OCI-LY7 (cell line): ENCODE measurements at places on chromosomes 5 and 9. TPM values are rescaled to one million over a fixed set of nuclear protein-coding genes. Genes with fewer than 3 reads are reported as not detected.

Gene CDKN2B-AS1
- total RNA-seq = 19.4 and 20.4 TPM in 2 replicates

DNA sequence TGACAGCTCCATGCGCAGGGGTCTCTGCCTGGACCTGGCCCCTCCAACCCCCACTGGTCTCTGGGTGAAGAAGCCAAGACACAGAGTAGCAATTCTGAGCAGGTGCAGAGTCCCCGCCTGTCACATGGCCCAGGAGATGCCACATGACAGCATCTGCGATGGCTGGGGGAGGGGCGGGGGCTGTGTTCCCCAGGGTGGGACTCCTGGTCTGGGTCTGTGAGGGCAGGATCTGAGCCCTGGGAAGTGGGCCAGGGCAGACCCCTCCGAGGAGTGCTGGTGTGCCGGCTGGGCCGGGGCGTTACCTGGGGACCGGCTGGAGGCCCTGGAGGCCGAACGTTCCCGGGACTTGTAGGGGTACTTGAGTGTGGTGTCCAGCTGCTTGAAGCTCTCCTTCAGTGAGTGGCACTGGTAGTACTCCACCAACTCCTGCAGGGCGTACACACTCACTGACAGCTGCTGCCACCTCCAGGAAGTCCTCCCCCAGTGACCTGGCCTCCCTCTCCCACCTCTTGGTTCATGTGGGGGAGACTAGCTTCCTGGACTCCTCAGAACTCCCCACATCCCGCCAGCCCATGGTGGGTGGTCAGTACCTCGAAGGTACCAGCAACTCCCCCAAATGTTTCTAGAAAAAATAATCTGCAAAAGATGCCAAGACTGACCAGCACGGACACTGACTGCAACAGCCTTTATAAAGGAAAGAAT, 32.1 kb upstream of the SARDH start:
- DNase-seq = no peak

DNA sequence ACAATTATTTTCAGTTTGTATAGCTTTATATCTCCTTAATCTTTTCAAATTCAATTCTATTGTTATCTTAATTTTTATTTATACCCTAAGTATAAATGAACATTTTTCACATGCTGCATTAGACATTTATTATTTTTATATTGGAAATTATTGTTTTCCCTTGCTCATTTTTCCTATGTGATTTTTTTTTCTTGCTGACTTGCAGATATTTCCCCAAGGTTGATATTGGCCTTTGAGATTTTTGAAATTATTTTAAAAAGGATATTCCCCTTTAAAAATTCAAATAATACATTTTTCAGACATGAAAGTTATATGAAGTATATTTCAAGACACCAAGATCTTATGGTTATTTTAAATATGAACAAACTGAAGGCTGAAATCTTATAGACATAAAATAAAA, 234.2 kb downstream of the TRIM36 start:
- no peak for DNase-seq

Gene GPBP1
- total RNA-seq = 99.2 and 109 TPM in 2 replicates

Gene DPYSL3
- total RNA-seq = not detected in 2 replicates

GRCh38 chr9:86968258-86968920, 21.1 kb upstream of the GAS1 start:
- DNase-seq = no peak

- DNase-seq = no peak
These were observed 230.8 kb downstream of the CYLC2 start for GRCh38 chr9:103225702-103226646.

DNA sequence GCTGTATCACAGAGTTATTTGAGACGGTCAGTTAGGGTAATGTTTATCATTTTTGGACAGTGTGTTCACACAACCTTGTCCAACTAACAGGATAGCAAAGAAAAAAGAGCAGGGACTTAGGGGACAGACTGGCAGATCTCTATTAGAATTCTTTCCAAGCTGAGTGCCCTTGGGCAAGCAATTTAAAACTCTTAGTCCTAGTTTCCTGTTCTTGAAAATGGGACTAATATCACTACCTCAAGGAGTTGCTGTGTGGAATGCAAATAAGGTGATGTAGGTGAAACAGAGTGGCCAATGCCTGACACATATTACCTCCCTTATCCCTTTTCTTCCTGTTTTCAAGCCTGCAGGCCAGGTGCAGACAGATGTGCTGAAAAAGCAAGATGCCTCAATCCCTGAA, 186.7 kb downstream of the PAPPA start:
- DNase-seq = no peak

Gene PCDHGC3
- 59.7 and 60.0 TPM in 2 replicates for total RNA-seq

DNA sequence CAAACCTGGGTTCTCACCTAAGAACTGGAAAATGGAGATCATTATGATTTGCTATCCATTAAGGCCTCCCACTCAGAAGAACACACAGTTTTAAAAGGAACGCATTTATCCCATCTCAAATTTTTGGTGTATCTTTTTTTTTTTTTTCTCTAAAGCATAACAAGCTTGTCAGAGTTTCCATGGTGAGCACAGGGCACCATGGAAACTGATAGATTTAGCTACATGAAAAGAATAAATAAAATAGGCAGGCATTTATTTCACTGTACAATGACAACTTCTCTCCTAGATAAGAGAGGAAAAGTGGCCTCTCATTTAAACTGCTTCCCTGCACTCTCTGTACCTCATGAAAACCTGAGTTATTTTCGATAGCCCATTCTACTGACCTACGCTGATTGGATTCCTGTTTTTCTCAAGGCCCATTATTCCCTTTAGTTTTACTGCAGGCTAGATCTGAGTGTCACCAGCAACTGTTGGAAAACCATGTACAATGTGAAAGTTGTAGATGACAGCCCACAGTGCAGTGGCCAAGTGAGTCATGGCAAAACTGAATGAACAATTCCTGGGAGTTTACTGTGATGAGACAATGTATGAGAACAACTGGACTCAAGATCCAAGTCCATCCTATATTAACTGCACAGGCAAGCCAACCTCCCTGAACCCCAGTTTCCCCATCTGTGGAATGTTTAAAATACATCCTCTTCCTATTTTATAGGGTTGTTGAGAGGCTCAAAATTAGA, 4.3 kb upstream of the GDA start:
- DNase-seq = no peak

DNA sequence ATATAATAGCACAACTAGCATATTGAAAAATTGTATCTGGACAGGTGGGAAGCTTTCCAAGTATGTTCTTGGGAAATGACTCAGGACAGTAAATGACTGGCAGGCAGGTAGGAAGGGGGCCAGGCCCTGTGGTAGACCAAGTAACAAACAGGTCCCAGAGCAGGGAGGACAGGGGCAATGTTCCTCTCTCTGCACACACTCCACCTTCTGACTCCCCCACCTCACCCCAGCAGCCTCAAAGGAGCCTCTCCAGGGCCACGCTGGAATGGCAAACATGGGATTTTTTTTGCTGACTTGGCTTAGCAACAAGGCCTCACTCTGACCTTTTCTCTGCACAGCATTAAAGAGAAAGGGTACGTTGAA, 31.1 kb upstream of the IQGAP2 start:
- no peak for DNase-seq

DNA sequence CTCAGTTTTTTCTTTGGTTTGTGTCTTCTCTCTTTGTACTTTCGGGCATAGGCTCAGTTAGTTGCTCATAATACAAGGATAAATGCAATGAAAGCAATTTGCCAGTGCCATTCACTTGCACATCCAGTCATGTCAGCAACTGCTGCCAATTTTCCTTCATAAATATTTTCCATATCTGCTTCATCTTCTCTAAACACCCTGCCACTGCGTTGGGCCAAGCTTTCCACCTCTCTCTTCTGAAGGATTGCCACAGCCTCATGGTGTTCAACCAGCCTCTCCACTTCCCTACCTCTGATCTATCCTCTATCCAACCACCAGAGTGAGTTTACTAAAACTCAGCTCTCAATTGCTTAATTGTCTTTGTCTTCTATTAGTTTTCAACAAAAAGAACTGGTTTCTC, 192.5 kb upstream of the ZNF462 start:
- no peak for DNase-seq

- DNase-seq = no peak
These were observed 142.7 kb upstream of the CD180 start for GRCh38 chr5:67339219-67339767.

Gene TRIM32
- 13.9 and 14.3 TPM in 2 replicates for total RNA-seq

DNA sequence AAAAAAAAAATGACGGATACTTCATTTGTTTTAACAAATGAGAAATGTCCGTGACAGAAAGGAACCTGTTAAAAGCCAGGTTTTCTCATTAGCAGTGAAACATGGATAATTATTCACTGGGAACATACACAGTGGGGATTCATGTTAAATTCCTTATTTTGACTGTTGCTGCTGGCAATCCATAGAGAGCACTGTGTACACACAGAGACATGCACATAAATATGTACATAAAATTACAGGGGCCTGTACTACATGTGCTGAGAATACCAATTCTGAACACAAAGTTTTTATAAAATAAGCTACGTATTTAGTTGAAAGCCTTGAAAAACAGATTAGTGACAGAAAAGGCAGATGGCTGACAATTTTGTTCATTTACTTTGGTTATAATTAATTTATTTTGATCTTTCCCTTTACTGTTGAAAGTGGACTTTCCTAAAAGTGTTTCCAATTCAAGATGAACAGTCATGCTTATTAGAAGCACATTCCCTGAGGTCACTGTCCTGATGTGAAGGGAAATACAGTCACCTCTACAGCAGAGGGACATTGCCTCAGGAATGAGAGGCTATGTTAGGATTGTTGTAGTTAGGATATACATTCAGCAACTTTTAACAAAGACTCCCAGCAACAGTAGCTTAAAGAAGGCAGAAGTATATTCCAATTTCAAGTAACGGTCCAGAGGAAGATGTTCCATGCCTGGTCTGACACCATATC, 166.7 kb downstream of the SAXO1 start:
- DNase-seq = no peak

Gene LHX3
- 0.15 TPM in 1 of 2 replicates, not detected in the other for total RNA-seq

GRCh38 chr5:180222056-180222455, 13.0 kb upstream of the RASGEF1C start:
- DNase-seq = no peak

Gene HRCT1
- total RNA-seq = not detected in 2 replicates
